A549 treated with Hydrocortisone at 1 μM for 4 hours (cell line): ENCODE measurements at places on chromosomes 5 and 9. TPM values are rescaled to one million over a fixed set of nuclear protein-coding genes. Genes with fewer than 3 reads are reported as not detected.

PDE6A gene
- 0.22 to 0.32 TPM (median 0.25 TPM) in 5 replicates for total RNA-seq

ZBED3 gene
- total RNA-seq, result 3.4 to 4.7 TPM (median 4.2 TPM) in 5 replicates

DMRT3 gene
- not detected in 5 replicates for total RNA-seq

SAXO1 gene
- total RNA-seq, result not detected in 5 replicates

IGFBPL1 gene
- 2.1 to 2.9 TPM (median 2.4 TPM) in 5 replicates for total RNA-seq

IL5 gene
- not detected in 5 replicates for total RNA-seq

DPYSL3 gene
- 18.7 to 26.1 TPM (median 21.3 TPM) in 5 replicates for total RNA-seq

ATP10B gene
- total RNA-seq, result not detected in 5 replicates
